Astrocyte (in vitro differentiated cells and primary cell): ENCODE measurements at places on chromosomes 11 and 22. TPM values are rescaled to one million over a fixed set of nuclear protein-coding genes. Genes with fewer than 3 reads are reported as not detected.

DNA sequence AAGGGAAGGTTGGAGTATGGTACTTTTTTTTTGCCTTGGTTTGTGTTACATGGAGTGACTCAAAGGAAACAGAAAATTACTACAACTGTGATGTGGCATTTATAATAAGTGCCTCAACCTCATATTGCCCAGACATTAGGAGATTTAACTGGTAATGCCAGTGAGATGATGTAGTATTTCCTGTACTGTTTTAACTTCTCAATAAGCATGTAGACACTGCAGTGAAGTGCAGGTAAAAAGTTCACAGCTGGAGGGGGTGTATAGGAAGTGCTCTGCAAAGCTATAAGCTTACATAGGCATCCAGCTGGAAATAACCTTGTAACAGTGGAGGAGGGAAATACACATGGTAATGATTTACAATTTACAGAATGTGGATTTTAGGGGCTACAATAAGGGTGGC is 138.2 kb upstream of the MTMR2 start:
- peak; percentile 67 for DNase-seq

DNA sequence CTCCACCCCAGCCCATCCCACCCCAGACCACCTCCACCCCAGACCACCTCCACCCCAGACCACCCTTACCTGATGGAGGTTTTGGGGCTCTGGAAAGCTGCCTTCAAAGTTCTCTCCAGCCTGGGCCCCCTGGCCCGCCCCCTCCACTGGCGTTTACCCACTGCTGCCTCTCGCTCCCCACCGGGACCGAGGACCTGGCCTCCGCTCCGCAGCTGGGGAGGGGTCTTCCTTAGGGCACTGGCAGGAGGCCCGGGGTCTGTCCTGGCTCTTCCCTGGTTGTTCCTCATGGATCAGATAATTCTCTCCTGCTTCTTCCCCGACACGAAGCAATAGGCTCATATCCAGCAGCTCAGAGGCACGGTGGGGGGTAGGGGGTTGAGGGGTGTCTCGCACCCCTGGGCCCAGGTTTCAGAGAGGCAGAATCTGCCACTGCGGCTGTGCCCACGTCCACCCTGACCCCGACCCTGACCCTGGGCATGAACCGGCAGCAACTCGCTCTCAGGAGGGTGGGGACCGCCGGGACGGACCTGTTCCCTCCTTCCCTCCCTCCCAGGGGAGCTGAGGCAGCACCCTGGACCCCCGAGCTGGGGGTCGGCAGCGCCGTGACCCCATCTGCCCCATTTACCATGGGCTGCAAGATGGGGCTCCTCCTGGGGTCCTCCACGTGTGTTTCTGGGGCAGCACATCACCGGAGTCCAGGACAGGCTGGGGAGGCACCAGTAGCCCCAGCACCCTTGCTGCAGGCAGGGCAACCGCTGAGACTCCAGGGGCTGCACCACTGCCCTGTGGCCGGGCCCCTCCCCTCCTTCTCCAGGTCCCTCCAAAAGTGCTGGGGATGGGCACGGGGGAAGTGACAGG is 12.9 kb downstream of the KRTAP5-5 start:
- DNase-seq: no peak

Gene DNHD1
- total RNA-seq: 8.2 and 8.3 TPM in 2 replicates

- no peak for DNase-seq
These were observed 2.9 kb upstream of the CBX7 start for GRCh38 chr22:39155421-39155820.

- DNase-seq: peak; percentile 92
These were observed 8.7 kb upstream of the LAYN start for GRCh38 chr11:111531687-111532364.

DNA sequence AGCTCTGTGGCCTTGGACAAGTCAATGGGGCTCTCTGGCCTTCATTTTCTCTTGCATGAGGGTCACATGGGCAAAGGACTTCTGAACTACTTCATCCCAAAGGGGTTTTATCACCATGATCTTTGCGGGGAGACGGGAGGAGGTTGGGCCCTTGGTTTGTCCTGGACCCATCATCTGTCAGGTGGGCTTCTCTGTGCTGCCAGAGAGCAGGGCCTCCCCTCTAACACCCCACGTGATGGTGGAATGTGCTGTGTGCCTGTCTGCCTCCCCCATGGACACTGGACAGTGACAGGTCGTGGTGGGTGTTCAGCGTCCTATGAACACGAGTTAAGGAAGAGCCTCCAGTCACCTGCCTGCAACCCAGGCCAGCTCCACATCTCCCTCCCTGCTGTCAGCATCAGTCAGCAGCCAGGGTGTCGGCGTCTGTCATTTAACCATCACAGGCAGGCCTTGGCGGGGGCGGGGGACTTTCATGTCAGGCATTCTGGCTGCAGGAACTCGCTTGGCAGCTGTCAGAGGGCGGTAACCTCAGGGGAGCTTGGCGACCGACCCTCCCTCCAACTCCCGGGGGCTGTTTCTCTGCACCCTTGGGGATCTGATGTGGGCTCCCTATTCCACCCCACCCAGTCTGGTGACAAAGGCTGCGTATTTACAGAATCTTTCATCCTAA is 2.6 kb upstream of the SUN2 start:
- no peak for DNase-seq

DNA sequence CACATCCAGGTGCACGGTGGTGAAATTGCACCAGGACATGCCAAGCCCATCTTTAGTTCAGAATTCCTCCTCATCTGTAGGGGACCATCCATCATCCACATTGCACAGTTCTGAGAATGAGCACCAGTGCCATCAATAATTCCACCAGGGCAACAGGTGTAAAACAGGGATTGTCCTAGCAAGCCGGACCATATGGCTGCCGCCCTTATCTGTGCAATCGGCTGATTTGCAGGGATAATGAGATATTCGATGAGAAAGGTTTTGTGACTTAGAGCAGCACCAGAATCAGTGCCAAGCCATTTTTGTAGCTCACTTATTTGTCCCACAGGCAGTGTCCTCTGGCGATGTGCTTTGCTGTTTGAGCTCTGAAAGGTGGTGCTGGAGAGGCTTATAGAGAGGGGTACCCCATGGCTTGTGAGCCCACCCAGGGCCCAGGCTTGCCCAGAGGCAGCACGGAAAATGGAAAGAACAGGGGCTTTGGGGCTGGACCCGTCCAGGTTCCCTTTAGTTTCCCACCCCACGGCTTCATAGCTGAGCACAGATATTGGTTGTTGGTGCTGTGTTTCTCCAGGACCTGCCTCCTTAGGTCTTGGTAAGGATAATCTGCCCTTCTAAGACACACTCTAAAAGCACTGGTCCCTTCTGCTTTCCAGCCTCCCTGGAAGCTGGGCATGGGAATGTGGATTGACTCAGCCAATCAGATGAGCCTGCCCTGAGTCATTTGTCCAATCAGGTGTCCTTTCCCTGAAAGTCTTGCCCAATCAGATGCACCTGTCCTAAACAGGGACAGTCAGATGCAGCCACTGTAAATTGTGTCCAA is 84.0 kb upstream of the SHANK2 start:
- DNase-seq: no peak

DNA sequence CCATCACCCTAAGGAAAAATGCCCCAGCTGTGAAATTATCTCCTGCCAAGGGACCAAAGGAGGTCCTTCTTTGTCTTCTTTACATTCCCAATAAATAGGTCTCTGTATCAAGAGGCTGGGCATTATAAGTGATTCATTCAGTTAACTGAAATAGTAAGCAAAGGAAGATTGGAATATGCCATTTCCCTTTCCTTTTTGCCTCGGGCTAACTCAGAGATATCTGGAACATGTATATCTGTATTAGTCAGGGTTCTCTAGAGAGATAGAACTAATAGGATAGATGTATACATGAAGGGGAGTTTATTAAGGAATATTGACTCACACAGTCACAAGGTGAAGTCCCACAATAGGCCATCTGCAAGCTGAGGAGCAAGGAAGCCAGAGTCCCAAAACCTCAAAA is 15.3 kb upstream of the CWF19L2 start:
- no peak for DNase-seq

- DNase-seq: no peak
These were observed 32.5 kb downstream of the RTL6 start for GRCh38 chr22:44465563-44465962.

- DNase-seq: no peak
These were observed 639.4 kb downstream of the OPCML start for GRCh38 chr11:132892876-132893275.

Gene EFEMP2
- total RNA-seq: 97.3 and 119 TPM in 2 replicates

- DNase-seq: no peak
These were observed 128.0 kb upstream of the FGF3 start for GRCh38 chr11:69947059-69947792.

Gene KCNK7
- 0.84 TPM in 1 of 2 replicates, not detected in the other for total RNA-seq

- DNase-seq: peak; percentile 80
These were observed 55.0 kb upstream of the ARHGAP32 start for GRCh38 chr11:129247135-129247534.

DNA sequence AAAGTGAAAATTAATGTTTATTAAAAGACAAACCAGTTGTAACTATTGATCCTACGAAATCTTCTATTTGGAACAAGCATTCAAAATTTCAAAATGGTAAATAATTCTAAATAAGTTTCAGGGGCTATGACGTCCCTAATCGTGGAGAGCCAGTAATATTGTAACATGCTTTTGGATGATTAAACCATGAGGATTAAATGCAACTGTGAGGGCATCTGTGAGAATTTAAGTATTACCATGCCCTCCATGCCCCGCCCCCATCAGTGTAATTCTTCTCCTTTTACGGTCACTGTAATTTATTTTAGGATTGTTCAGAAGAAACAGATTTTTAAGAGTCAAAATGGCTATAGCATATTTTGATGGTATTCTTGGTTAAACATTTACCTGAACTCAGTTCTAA is 133.2 kb downstream of the APOL5 start:
- DNase-seq: no peak

GRCh38 chr11:110818032-110818687 is 105.9 kb upstream of the ARHGAP20 start:
- DNase-seq: peak; percentile 60

Gene TLCD5
- total RNA-seq: 9.3 and 9.5 TPM in 2 replicates

Gene OR51V1
- total RNA-seq: not detected in 2 replicates

GRCh38 chr11:102393272-102393730 is 46.3 kb downstream of the BIRC2 start:
- DNase-seq: no peak

Gene DEFB131B
- total RNA-seq: not detected in 2 replicates

GRCh38 chr22:29979777-29980321 is 96.9 kb downstream of the MTMR3 start:
- DNase-seq: peak; percentile 39

Gene KRTAP5-9
- 0.43 TPM in 1 of 2 replicates, not detected in the other for total RNA-seq

DNA sequence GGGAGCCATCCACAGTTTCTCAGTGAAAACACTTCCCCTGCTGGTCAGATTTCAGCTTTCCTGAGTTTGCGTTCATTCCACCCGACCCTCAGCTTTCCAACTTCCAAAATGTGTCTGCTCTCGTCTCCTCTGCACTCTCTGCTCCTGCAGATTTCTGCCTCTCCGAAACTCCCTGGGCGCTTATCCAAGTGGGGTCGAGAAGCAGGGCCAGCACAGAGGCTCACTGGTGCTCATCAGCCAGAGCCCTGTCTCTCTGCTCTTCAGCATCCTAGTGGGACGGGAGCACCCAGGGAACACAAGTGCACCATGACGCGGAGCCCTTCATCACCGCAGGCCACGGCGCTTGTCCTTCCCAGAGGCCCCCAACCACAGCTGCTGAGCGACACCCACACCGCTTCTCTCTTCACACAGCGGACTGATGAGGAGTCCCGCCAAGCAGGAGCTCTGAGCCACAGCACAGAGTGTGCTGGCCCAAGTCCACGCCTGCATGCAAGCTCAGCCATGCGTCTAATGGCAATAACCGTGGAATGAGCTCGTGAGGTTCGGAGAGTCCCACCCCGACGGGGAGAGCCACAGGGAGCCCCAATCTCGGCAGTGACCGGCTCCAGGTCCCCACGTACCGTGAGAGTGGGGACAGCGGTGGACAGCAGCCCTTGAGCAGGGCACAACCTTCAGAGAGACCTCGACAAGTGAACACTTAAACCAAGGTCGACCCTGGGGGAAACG is 27.9 kb upstream of the MOB2 start:
- peak; percentile 42 for DNase-seq
